ENCODE measurements at places on chromosomes 11 and 22. TPM values are rescaled to one million over a fixed set of nuclear protein-coding genes. Genes with fewer than 3 reads are reported as not detected.

DNA sequence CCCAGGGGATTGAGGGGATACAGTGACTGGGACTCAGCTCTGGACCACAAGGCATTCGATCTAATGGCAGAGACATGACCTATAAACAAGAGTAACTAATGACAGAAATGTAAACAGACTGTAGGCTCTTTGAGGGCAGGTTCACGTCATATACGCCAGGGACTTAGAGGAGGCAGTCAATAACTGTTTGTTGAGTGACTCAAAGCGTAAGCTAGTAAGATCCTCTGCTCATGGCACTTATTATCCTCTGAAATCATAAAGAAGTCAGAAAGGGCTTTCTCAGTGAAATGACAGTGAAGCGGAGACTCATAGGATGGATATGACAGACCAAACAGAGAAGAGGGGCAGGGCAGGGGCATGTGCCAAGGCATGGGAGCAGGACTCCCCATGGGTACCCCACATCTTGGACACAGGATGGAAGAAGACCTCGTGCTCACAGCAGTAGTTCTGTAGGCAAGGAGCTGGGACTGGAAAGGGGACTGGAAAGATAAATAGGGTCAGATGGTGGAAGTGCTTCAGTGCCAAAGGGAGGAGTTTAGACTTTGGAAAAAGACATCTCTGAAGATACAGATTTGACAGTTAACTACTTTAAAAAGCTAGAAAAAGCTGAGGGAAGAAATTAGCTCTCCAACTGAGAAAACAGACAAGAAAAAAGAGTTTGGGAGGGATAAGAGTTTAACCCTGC lies 72.7 kb downstream of the SLC1A2 start:
- DNase-seq = no peak

MYO18B gene
- not detected for total RNA-seq

- DNase-seq = no peak
Observed at GRCh38 chr11:48025293-48025983, 45.1 kb downstream of the PTPRJ start.

DNA sequence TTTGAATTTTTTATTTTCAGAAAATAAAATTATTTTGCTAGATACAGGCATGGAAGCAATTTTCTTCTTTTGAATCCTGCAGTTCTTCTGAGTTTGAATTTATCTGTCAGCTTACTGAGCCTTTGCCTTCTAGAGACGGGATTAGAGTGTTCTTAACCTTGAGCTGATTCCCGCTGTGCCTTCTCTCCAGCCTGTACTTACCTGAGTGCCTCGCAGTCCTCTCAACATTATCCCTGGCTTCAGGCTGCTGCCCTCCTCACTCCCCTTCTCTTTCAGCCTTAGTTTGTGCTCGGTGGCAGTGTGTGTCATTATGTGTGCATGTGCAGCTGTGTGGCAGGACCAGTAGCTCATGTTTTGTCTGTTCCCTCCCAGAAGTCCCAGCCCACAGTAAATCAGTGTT lies 24.3 kb downstream of the OSBP2 start:
- DNase-seq = no peak

DNA sequence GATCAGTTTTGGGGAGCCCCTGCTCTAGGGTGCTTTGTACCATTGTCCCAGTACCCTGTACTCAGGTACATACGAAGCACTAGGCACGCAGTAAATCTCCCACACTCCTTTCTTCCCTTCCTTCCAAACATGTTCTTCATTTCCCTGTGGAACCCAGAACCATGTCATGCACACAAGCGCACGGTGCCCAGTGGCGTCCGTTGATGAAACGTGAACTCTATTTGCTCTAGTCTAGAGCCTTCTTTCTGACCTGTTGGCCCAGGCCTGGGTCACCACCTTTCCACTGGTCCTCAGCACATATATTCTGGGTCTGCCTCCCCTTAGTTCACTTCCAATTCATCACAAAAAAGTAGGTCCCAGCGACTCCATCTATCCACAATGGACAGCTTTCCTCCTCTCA lies 7.0 kb downstream of the USH1C start:
- DNase-seq = no peak

HEPN1 gene
- total RNA-seq = not detected

- DNase-seq = no peak
Observed at GRCh38 chr11:71548716-71549151, 514 bp downstream of the KRTAP5-9 start.

DNA sequence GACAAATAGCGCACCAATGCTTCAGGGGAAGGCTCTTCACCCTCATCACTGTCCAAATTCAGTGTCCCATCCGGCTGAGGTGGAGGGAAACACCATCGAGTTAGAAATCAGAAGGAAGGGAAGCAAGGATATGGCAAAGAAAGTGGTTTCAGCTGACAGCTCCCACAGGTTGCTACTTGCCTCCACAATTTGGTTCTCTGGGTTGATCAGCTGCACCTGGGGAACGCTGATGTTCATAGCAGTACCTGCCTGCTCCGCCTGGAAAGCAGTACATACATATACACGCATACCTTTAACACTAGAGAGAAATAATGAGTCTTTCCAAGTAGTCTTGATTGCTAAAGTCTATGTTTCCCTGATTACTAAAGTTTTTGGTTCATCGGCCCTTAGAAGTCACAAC lies 37.8 kb upstream of the APOA1 start:
- no peak for DNase-seq

GRCh38 chr11:57071829-57072228 lies 83.1 kb downstream of the OR5AK2 start:
- DNase-seq = peak; percentile 37
